ENCODE measurements at places on chromosomes 2 and 18. TPM values are rescaled to one million over a fixed set of nuclear protein-coding genes. Genes with fewer than 3 reads are reported as not detected.

The C2orf72 gene
- total RNA-seq, result 0.08 TPM

The UGT1A5 gene
- total RNA-seq, result 0.68 TPM

The SERPINB3 gene
- total RNA-seq, result 879 TPM

The CDH2 gene
- not detected for total RNA-seq

The LRP2 gene
- total RNA-seq, result not detected

The HOXD10 gene
- total RNA-seq, result 0.24 TPM

The STAT4 gene
- total RNA-seq, result 0.88 TPM

The RBM43 gene
- 3.1 TPM for total RNA-seq
